ENCODE measurements at places on chromosomes 7 and 10.

GRCh38 chr7:94394109-94394436 is 622 bp upstream of the COL1A2 start:
- no peak for DNase-seq

DNA sequence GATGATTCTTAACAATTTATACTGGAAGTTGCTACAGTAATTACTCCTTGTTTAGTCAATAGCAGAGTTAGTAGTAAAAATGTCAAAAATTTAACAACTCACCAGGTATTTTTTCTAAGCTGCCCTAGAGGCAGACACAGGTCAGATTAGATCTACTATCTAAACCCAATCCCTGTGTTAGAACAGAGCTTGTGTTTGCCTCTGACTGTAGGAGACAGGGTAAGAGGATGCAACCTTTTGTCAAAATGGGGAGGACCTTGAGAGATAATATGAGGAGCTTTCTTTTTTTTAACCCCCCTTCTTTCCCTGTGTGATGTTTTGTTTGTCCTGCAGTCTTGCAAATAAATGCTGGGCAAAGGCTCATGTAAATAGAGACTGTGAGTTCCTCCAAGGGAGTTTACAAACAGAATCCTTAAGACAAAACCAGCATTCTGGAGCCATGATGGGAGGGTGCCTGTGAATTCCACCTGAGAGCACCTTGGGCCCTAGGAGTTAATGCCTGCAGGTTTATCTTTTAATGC is 353.1 kb downstream of the GATA3 start:
- no peak for DNase-seq

DNA sequence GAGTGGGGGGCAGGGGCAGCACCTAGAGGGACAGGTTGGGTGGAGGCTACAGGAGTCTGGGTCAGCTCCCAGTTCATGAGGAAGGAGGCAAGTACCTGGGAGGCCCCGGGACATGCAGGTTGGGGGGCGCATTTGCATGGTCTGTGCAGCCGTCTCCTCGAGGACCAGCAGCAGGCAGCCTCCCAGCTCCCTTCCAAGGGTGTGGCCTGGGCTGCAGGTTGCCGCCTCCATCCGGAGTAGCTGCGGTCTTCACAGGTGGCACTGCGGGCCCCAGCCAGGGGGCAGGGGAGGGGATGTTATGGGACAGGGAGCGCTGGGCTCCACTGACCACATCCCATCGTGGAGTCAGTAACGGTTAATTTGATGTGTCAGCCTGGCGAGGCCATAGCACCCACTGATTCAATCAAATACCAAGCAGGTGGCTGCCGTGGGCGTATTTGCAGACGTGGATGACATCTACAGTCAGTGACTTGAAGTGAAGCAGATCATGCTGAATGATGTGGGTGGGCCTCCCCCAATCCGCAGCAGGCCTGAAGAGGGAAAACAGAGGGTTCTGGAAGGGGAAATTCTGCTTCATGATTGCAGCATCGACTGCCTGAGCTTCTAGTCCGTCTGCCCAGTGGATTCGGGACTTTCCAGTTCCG is 81.6 kb downstream of the PRKAG2 start:
- DNase-seq: peak; percentile 75

GRCh38 chr10:8095959-8096358 is 41.5 kb downstream of the GATA3 start:
- DNase-seq: no peak

DNA sequence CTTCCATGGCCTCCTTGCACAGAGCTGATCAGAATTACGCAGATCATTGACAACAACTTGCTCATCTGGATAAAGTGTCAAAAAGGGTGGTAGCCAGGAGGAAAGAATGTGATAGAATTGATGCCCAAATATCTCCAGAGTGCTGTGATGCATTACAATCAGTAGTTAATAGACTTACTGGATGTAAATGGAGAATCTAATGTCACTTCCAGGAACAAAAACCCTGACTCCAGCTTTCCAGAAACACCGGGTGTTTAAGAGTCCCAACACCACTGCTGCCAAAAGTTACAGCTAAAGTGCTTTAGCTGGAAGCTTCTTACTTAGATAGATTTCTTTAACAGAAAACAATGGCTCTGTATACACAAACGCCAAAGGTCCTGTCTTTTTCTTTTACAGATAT is 25.7 kb upstream of the OSBPL3 start:
- DNase-seq: no peak

- DNase-seq: no peak
Observed at GRCh38 chr10:73786512-73786885, 1.1 kb downstream of the ZSWIM8 start.

DNA sequence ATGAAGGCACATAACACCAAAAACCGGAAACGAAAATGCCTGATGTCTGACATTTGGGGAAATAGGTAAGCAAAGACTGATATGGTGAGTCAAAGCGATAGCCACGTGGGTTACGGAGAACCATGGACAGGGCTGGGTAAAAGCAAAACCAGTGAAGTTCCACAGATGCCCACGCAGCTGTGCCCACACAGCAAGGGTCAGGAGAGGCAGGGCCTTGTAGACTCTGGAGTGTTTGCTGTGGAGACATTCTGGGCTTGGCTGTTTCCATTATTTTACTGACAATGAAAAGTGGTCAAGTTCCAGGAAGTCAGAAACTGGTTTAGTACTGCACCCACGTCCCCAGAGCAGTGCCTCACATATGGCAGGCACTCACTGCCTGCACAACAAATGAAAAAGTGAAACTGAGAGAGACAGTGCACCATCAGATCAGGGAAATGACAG is 148.7 kb downstream of the ZMYND11 start:
- DNase-seq: no peak

- no peak for DNase-seq
Observed at GRCh38 chr7:122309421-122309820, 4.9 kb upstream of the FEZF1 start.

GRCh38 chr7:155069992-155070751 is at the start of gene HTR5A:
TSS of gene HTR5A (plus strand) at chr7:155070324. CDS start at chr7:155070900, 576 bp downstream.
- peak; percentile 65 for DNase-seq

GRCh38 chr10:15351099-15351820 is 19.8 kb downstream of the FAM171A1 start:
- no peak for DNase-seq

GRCh38 chr10:116287906-116288501 is 15.0 kb upstream of the GFRA1 start:
- DNase-seq: no peak

GRCh38 chr10:29249018-29249417 is 39.9 kb upstream of the LYZL1 start:
- DNase-seq: no peak

DNA sequence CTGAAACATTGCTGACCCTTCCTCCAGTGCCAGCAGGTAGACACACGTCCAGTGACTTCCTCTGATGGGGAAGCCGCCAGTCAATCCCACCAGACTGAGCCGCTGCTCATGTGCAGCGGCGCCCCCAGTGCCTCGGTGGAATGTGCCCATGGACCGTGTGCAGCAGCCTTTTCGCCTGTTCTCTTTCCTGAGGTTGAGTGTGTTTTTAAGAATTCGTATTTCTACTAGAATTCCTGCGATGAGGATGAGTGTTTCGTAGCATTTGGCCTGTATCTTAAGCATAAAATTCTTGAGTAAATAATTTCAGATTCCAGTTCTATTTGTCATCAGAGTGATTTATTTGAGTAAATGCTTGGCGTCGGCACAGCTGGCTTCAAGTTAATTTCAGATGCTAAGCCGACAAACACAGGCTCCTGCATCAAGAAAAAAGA is 35.4 kb downstream of the BNIP3 start:
- DNase-seq: no peak

DNA sequence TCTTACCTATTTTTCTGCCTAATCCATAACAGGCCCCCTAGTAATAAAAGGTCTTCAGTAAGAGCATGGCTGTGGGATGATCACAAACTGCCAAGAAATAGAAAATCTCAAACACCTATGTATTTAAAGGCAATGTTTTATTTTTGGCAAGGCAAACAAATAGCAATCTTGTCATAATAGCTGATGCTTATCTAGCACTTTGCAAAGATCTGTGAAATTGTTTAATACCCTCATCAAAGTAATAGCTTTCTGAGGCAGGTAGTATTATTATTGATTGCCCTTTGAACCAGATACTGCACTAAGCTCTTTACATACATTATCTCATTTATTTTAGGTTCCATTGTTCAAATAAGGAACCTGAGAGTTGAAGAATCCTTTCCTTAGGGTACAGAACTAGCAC is 1.6 kb upstream of the CADPS2 start:
- DNase-seq: no peak

Data from activated CD4-positive, alpha-beta T cell treated with anti-CD3 and anti-CD28 coated beads, Interleukin-2, amount 50 U/mL, for 4 hours (primary cell).